Fibroblast of upper back skin (primary cell): ENCODE measurements at places on chromosomes 1 and 21.

DNA sequence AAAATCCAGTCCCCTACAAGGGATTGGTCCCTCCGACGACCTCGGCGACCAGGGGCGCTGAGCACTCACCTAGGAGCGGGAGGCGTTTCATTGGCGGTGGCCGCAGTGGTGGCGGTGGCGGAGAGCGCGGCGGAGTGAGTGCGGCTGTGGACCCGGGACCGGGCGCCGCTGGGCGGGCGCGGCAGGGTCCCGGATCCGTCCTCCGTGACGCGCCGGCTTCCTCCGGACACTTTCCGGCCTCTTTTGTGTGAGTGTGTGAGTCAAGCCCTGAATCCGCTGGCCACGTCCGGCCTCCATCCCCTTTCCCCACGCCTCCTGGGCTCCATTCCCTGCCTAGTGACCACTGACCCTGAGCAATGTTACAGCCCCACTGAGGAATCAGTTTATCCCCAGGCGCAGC is at the start of gene ADGRL4:
ADGRL4 (minus strand) TSS at position 167 of the 400 bp plus-strand sequence; CDS start at position 91, 76 bp downstream.
- DNase-seq, result peak; percentile 41

- DNase-seq, result no peak
Observed at GRCh38 chr1:21639594-21640041, 29.5 kb downstream of the RAP1GAP start.

DNA sequence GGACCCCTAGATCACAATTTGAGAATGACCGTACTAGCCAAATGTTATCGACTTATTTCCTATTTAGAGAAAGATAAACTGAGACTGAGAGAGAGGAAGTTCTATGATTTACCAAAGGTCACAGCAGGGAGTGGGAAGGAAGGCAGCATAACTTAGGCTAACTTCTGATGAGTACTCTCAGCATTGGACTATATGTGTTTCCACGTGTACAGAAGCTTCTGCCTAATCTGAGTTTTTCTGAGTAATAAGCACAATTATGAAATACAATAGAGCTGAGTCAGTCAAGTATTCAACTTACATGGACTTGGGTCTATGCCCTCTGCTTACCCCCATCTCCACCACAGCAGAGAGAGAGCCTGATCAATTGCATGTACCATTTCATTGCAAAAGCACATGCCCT is 88.1 kb upstream of the HIVEP3 start:
- DNase-seq, result peak; percentile 62

GRCh38 chr21:44508711-44509445 is 31.1 kb downstream of the KRTAP10-1 start:
- DNase-seq, result no peak

GRCh38 chr1:182857212-182857611 is 18.1 kb downstream of the DHX9 start:
- DNase-seq, result no peak

- peak; percentile 21 for DNase-seq
Observed at GRCh38 chr1:3275471-3276340, 178.8 kb upstream of the ARHGEF16 start.

DNA sequence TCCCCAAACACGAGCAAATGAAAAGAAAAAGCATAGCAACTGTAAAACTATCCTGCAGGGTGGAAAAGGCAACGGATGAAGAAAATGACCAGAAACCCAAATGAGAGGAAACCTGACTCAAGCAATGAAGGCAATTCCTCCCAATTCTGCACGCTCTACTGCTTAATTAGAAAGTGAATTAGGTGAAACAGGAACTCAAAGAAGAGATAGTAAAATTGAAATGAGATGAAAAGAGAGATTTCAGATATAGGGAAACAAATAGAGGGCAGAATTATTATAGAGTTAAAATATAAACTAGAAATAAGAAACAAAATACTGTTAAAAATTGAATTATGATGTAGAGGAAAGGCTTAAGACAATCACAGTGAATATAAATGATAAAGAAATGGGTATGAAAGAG is 27.5 kb upstream of the ITPKB start:
- no peak for DNase-seq

- DNase-seq, result no peak
Observed at GRCh38 chr21:36686955-36687354, 12.0 kb upstream of the SIM2 start.

DNA sequence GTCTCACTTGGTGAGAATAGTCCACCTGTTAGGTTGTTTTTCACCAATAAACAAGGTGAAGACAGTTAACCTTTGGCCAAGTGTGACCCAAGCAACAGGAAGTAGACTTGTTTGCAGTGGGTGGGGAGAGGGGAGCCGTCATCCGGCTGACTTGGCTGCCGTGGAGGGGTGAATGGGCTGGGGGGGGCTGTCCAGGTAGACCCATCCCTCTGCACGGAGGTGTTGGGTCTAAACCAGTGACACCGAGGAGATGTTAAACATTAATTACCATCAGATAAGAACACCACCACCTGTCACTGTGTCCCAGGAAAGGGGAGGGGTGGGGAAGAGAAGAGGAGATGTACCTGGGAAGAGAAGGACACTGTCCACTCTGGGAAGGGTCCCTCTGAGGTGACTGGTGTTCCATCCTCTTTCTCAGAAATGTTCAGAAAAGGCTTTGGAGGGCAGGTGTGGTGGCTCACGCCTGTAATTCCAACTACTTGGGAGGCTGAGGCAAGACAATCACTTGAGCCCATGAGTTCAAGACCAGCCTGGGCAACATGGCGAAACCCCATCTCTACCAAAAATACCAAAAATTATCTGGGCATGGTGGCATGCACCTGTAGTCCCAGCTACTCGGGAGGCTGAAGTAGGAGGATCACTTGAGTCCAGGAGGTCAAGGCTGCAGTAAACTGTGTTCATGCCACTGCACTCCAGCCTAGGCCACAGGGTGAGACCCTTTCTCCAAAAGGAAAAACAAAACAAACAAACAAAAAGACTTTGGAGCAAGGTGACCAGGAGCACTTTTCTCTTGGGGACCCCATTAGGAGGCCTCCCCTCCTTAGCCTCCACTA is 6.7 kb upstream of the MYOM3 start:
- DNase-seq, result no peak

DNA sequence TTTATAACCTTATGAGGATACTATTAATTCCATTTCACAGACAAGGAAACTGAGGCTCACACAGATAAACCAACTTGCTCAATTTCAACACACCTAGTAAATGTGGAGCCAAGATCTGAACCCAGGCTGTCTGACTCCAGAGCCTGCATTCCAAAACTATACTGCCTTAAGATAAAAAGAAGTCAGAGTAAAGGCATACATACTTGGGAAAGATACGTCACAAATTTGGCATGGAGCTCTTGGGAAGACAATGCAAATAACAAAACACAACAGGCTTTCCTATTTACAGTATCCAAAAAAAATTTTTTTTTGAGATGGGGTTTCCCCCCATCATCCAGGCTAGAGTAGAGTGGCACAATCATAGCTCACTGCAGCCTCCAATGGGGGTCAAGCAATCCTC is 5.9 kb downstream of the AKT3 start:
- no peak for DNase-seq

GRCh38 chr1:20371411-20371810 is 80.7 kb downstream of the VWA5B1 start:
- DNase-seq, result peak; percentile 24

- DNase-seq, result no peak
Observed at GRCh38 chr1:40339420-40340323, 22.6 kb upstream of the COL9A2 start.

- no peak for DNase-seq
Observed at GRCh38 chr1:9590201-9590600, 1.5 kb downstream of the TMEM201 start.

- DNase-seq, result no peak
Observed at GRCh38 chr1:109502364-109502851, 7.1 kb downstream of the AMIGO1 start.

- no peak for DNase-seq
Observed at GRCh38 chr1:216528816-216529215, 105.6 kb upstream of the USH2A start.

DNA sequence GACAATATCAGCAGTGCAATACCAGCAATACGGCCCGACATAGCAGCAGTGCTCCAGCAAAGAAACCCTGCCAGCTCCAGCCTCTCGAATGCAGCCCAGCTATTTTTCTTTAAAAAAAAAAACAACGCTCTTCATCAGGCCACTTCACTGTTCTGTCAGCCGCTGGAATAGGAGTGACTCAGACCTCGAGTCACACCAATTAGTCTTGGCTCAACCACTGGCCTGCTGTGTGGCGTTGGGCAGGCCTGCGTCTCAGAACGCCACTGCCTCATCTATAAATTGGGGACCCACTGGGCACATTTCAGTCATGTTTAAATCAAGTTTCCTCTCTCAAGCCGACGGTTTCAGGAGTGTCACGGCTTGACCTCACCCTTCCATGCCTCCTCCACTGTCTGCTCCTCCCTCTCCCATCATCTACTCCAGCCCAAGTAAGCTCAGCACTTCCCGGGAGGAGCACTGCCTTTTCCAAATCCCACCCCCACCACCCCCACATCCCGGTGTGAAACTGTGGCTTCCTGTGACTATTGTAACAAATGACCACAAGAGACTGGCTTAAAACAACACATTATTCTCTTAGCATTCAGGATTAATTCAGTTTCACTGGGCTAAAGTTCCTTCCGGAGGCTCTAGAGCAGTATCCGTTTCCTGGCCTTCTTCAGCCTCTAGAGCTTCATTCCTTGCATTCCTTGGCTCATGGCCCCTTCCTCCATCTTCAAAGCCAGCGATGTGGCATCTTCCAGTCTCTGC is 71.9 kb upstream of the EFHD2 start:
- DNase-seq, result peak; percentile 75

GRCh38 chr1:88003255-88003654 is 674.6 kb downstream of the LMO4 start:
- DNase-seq, result no peak

GRCh38 chr21:40244981-40245380 is 377.7 kb downstream of the PCP4 start:
- DNase-seq, result no peak

DNA sequence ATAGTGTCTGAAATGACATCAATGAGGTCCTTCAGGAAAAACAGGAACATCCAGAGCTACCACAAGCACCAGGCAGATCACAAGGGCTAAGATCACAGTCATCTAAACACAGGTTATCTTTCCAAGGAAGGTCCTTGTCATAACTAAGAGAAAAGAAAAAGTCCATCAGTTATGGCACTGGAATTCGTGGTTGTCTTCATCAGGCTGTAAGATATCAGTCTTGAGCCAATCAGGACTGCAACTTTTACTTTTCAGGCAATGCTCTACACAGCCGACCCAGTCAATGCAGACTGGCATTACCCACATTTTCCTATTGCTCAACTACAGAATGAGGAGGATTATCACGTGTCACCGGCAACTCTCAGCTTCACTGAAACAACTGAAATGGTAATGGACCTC is 26.4 kb downstream of the SORT1 start:
- DNase-seq, result peak; percentile 61

GRCh38 chr1:10878469-10878868 is 82.0 kb upstream of the CASZ1 start:
- no peak for DNase-seq

DNA sequence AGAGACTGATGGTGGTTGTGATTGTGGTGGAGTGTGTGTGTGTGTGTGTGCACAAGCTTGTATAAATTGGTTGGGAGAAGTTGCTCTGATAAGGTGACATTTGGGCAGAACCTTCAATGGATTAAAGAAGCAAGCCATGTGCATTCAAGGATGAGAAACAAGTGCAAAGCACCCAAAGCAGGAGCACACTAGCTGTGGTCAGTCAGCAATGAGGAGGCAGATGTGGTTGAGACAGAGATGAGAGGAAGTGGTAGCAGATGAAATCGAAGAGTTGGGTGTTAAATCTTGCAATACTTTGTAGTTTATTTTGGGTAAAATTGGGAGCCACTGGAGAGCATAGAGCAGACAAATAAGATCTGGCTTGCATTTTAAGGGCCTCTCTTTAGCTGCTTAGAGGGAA is 4.4 kb upstream of the PGBD5 start:
- no peak for DNase-seq

GRCh38 chr1:185368913-185369491 is 52.0 kb upstream of the IVNS1ABP start:
- DNase-seq, result no peak

DNA sequence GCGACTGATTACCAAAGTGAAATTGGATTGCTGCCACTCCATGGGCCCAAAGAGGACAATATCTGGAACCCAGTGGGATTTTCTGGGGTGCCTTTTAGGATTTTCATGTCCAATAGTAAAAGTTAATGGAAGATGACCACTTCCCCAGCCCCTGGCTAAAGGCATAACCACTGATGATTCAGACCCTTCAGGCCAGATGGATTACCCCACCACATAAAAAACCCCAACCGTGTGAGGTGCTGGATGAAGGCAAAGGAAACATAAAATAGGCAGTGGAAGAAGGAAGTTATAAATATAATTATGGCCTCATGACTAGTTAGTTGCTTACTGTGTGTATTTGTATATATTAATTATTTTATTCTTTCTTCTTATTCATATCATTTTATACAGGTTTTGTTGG is 40.2 kb upstream of the IL10 start:
- DNase-seq, result no peak

GRCh38 chr1:243731974-243732625 is 117.9 kb downstream of the AKT3 start:
- no peak for DNase-seq

- DNase-seq, result no peak
Observed at GRCh38 chr1:14282707-14283106, 315.8 kb upstream of the KAZN start.

GRCh38 chr1:244965185-244966030 is 101.1 kb upstream of the HNRNPU start:
- no peak for DNase-seq

- DNase-seq, result peak; percentile 82
Observed at GRCh38 chr1:227542153-227543120, 20.9 kb upstream of the ZNF678 start.

DNA sequence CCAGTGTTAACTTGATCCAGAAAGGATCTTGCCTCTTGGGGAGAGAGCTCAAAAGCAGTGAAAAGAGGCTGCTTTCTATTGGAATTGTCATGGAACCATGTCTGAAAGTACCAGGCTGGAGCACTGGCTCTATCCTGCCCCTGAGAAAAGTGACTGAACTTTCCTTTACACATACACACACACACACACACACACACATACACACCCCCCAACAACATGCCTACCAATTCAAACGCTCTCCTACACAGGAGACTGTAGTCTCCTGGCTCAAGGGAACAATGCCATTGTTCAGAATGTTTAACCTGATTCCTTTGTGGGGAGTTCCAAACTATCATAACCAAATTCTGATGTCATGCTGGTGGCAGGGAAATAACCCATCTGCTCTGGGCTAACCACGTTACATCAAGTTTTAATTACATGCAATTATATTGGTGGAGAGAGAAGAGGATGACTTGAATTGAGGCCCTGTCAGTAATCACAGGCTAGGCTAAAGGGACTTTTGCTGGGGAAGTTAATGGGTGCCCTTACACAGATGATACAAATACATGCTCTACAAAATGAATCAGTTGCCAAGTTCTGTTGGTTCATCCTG is 52.3 kb upstream of the DUSP10 start:
- peak; percentile 49 for DNase-seq

DNA sequence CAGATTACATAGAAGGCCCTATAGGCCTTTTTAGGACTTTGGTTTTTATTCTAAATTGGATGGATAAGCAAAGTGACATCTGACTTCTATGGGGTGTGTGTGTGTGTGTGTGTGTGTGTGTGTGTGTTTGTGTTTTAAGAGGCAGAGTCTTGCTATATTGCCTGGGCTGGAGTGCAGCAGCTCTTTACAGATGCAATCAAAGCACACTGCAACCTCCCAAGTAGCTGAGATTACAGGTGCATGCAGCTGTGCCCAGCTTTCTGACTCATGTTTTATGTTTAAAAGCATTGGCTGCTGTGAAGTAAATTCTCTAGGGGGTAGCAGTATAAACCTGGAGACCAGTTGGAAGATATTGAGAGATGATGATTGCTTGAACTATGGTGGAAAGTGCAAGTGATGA is 12.4 kb upstream of the EVI5 start:
- peak; percentile 15 for DNase-seq
